ENCODE measurements at places on chromosomes 11 and 22.

DNA sequence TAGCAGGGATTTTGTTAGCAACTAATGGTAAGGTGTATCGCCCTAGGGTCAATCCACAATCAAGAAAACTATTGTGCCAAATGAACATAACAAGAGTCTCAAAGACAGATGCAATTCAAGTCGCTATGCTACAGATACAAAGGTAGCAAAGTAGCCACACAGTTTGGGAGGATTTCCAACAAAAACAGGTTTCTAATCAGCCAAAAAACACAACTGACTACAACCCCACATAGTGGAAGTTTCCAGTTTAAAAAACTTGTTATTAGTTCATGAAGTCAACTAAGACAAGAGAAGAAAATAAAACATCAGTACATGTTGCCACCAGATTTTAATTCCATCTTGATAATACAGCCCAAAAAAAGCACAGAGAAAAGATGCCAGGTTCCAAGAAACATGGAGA, 38.0 kb downstream of the MYH9 start:
- no peak for DNase-seq

DNA sequence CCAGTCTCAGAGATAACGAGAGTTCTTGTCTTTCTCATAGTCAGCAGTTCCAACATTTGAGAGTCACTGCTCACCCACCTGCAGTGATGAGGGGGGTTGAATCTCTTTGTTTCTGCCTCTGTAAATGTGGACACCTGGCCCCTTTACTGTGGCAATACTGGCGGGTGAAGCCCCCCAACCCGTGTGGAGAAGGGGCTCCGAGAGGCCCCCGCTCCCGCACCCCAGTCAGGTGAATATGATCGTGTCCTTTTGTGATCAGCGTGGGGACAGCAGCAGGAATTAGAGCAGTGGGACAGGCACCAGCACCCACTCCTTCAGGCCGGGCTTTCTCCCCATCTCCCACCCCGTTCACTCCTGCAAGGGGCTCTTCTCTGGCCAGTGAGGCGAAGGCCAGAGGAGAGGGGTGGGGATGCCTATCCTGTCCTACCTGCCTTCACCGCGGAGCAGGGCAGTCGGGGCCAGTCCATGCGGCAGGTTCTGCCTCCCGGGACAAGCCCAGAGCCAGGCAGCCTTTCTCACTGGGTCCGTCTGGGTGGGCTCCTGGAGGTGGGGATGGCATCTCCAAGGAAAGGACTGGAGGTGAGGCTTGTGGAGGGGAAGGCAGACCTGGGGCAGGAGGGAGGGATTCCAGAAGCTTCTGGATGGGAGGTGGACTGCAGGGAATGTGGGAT, 12.7 kb upstream of the CELSR1 start:
- DNase-seq = no peak

GRCh38 chr11:117249571-117249970, 17.1 kb downstream of the RNF214 start:
- no peak for DNase-seq

GRCh38 chr11:34349882-34350281, 7.9 kb downstream of the ABTB2 start:
- DNase-seq = no peak

- DNase-seq = no peak
These were observed 21.4 kb downstream of the KCNQ1 start for GRCh38 chr11:2466069-2466801.
